ENCODE measurements at places on chromosomes 7 and 10.

DNA sequence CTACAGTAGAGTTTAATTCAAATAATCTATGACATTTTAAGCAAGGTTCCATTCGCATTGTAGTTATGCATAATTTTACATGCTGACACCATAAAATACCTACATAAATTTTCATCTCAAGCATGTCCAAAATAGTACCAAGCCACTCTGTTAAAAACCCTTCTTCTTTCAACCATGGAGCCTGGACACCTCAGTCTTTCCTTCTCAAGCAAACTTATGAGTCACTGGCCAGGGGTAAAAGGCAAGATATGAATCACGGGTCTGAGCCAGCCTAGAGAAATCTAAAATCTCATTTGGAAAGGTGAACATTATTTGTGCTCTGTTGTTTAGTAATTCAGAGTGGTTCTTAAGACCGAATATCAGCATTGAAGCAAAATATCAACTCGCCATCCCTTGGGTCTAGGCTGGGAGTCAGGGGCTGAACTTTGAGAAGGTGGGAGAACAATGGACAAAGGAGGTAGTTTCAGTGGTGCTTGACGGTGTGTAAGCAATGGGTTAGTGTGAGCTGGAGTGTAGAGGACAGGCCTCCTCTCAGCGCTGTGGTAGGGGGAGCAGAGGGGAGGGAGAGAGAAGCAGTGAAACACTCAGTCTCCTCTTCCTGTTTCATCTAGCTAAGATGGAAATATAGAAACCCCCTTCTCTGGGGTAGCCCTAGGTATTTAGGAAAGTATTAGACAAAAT is 19.1 kb upstream of the GPAM start:
- no peak for DNase-seq

GRCh38 chr10:130990486-130990885 is 321.0 kb downstream of the TCERG1L start:
- DNase-seq = no peak

- no peak for DNase-seq
These were observed 312.0 kb downstream of the WDR37 start for GRCh38 chr10:1367938-1368841.

DNA sequence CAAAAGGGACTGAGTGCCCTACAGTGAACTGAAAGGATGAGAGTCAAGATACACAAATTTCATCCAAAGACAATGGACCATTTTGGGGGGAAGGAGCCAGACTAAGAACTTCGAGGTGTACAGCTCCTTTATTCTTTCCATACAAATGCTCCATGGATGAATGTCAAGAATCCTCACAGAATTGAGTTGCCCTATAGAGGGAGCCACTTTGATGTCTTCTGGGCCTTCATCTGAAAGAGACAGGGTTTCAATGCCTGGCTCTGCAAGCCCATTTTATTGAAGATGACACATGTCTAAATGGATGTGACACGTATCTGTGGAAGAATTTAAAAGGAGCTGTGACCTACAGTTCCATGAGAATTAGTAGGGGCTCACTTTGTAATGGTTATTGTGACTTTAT is 32.0 kb upstream of the NRG3 start:
- DNase-seq = no peak

- no peak for DNase-seq
These were observed 35.2 kb upstream of the PLEKHS1 start for GRCh38 chr10:113716109-113716910.

- DNase-seq = no peak
These were observed 13.5 kb downstream of the AQP1 start for GRCh38 chr7:30925117-30925516.

DNA sequence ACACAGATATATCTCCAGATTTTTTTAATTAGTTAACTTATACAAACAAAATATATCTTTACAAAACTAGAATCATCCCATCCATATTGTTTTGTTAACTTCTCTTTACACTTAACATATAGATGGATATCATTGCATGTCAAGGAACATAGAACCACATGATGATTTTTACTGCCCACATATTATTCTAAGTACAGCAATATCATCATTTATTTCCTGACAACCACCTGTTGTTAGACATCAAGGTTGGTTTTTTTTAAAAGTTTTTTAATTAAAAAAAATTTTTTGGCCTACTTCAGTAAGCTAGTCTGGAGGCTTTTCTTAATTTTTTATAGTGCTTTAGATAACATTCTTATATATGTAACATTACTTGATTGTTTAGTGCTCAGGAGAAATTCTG is 38.9 kb upstream of the BAMBI start:
- no peak for DNase-seq

DNA sequence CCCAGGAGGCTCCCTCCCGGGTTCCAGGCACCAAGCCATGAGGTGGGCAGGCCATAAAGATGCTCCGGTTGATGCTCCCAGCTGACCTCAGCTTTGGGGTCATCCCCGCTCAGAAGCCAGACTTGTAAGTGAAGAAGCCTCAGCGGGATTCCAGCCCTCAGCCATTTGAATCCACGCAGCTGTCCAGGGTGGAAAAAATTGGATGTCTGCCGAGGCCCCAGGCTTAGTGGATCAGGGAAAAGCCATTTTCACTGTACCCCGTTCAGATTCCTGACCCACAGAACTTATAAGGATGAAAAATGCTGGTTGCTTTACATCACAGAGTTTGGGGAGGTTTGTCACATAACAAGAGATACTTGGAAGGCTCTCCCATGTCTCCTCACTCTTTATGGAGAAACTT is 49.2 kb upstream of the CPN1 start:
- no peak for DNase-seq

All from NCI-H1105 (cell line).